Colonic mucosa (tissue), 4 donors: ENCODE measurements at places on chromosomes 11 and 22. TPM values are rescaled to one million over a fixed set of nuclear protein-coding genes. Genes with fewer than 3 reads are reported as not detected.
A peak's percentile ranks its signal among the peaks of the same experiment; 100 is the strongest.

Gene CARD16
- 40.2 TPM for total RNA-seq

Gene KCNK4
- not detected for total RNA-seq

DNA sequence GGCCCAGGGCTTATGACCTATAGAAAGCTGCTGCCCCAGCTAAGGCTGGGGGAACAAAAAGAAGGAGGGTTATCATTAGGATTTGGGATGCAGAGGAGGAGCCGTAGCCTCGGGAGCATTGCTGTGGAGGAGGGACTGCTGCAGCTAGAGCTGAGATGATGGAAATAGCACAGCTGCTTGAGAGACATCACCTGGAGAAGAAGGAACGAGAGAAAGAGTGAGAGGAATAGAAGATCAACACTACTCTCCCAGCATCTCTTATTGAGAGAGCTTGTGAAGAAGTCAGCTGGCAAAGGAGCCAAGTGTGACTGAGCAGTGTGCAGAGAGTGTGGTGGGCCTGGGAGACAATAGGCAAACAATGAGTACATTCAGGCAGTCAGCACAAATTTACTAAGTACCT, 100.7 kb upstream of the PLET1 start:
- no peak for DNase-seq

Gene FOLR2
- 15.4 TPM for total RNA-seq

DNA sequence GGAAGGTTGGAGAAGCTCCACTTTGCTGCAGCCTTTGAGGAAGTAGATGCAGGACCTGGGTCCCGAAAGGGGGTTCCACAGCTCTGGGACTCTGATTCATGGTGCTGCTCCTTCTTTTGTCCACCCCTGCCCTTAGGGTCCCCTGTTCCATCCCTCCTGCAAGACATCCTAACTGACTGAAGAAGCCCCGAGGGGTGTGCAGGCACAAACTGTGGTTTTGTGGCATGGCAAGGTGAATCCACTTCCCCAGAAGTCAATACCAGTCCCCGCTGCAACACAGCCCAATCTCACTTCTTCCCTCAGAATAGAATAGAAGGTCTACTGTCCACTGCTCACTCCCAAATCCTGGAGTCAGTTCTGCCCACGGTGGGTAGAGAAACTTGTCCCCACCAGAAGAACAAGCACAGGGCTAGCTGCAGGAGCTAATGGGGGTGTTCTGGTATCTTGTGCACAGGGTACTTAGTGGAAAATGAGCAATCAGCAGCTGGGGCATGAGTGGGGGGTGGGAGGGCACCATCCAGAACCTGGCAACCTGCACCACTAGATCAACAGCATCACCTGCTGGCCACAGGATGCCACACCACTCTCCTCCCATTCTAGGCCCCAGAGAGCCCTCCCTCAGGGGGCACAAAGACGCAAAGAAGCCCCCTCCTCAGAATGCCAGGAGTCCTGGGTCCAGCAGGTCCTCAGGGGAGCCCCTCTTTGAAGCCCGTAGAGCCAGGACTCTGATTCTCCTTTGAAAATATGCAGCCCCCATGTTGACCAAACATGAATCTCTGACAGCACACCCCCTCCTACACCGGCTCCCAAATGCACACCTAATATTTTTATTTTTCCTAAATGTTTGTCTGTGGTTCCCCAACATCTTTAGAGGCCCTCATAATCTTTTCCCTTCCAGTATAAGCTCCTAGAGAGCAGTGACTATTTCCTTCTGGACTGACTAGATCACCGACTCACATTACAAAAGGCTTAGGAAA, 14.1 kb downstream of the SPATA19 start:
- no peak for DNase-seq

- DNase-seq = no peak
Observed at GRCh38 chr11:79377406-79377805, 63.4 kb downstream of the TENM4 start.

Gene TNKS1BP1
- 113 TPM for total RNA-seq

Gene KIF18A
- total RNA-seq = 10.2 TPM

DNA sequence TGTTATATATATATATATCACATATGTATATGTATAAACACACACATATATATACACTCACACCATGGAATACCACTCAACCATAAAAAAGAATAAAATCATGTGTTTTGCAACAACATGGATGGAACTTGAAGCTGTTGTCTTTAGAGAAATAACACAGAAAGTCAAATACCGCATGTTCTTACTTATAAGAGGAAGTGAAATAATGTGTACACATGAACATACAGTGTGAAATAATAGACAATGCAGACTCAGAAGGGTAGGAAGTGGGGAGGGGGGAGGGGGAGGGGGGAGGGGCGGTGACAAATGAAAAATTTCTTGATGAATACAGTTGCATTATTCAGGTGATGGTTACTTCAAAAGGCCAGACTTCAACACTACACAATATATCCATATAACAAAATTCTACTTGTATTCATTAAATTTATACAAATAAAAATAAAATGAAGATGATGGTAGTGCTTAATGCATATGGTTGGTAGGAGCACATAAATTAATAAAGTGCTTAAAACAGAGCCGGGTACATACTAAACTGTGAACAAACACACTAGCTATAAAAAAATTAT, 5.8 kb upstream of the OR5B2 start:
- DNase-seq = no peak

DNA sequence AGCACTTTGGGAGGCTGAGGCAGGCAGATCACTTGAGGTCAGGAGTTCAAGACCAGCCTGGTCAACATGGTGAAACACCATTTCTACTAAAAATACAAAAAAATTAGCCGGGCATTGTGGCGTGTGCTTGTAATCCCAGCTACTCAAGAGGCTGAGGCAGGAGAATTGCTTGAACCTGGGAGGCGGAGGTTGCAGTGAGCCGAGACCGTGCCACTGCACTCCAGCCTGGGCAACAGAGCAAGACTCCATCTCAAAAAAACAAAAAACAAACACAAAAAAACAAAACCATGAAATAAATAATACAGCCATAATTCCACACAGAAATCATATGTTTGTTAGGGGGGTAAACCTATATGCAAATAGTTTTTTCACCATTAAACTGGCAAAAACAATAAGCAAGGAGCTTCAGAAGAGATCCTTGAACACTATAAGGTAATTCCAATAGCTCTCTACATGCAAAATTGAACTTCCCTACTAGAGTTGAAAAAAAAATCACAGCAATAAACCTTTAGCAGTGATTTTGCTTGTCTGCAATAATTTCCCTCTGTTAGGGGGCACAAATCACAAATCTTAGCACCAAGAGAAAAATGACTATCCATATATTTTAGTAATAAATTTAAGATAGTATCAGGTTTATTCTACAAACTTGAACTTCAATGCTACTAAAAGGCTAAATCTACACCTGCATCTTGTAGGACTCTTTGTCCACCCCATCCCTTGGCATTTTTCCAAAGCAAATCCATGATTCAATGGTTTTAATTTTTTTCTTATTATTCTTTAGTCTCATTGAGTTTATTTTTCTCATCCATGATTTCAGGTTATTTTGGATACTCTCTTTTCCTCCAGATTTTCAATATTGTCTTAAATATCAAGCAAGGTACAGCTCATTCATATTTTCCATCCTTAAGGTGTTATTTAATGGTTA, 3.9 kb downstream of the CSTF3 start:
- no peak for DNase-seq

GRCh38 chr11:45321669-45322068, 35.5 kb upstream of the SYT13 start:
- DNase-seq = no peak

Gene NNMT
- total RNA-seq = 13.7 TPM

Gene TRPC6
- 0.37 TPM for total RNA-seq

DNA sequence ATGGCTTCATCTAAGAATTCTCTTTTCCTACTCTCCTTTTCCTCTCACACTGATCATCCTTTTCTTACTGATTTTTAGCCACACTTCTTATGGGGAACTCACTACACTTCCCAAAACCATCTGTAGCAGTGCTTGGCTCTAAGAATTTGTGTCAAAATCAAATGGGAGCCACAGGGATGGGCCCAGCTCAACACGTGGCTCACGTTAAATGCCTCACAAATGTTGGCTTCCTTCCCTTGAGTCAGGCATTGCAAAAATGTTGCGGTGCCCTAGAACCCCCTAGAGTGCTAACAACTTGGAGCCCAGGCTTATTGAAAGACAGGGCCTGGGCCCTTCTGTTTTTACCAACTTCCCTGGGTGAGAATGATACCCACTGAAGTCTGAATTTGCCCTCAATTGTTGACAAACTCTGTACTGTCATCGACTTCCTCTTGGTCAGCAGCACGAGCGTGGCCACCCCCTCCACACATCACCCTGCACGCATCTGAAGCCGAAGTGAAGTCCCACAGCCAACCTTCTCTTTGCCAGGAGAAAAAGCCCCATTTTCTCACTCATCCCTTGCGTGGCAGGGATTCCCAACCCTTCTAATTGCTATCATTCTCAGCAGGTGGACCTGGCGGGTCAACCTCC, 69.7 kb downstream of the ELFN2 start:
- DNase-seq = no peak

DNA sequence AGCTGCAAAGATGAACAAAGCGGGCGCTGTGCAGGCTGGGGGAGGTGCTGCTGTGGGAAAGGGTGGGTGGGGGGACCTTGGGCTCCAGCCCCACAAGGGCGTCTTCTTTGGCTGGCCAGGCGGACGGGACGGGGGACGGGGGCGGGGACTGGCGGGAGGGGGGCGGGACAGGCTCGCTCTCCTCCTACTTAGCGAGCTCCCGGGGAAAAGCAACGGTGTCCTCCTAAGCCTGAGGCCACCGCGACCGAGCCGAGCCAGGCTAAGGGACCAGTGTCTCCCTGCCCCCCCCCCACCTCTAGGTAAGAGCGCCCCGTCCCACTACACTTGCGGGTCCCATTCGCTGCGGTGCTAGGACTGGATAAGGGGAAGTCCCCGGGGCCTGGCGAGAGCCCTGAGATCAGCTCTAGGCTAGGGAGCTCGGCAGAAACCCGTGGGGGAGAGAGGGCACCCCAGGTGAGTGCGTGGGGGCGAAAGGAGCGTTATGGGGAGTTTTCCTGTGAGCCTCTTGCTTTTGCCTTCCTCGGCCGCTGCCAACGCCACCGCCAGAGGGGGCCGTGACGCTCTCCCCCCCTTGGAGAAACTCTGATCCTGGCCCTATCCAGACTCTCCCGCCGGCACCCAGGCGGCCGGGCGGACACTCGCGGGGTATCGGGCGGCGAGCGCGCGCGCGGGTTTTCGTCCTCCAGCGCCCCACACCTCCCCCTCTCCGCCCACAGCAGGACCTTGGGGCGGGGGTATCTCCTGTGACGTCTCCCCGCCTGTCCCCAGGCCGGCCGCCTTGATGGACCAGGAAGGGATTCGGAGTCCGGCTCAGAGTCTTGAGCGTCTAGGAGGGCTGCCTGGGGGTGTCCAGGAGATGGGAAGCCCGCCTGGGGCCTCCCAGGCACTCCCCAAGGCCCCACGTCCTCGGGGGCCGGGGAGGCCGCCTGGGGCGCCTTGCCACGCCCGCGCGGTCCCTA, at the start of gene PHLDB1:
Gene PHLDB1, plus strand, starts transcription at position 215 of the 959 bp plus-strand sequence. CDS start 6,222 bp downstream, outside the sequence.
- peak; percentile 66 for DNase-seq

- DNase-seq = no peak
Observed at GRCh38 chr11:13928566-13929251, 33.8 kb upstream of the SPON1 start.

- no peak for DNase-seq
Observed at GRCh38 chr11:126855536-126855935, 145.0 kb downstream of the KIRREL3 start.

DNA sequence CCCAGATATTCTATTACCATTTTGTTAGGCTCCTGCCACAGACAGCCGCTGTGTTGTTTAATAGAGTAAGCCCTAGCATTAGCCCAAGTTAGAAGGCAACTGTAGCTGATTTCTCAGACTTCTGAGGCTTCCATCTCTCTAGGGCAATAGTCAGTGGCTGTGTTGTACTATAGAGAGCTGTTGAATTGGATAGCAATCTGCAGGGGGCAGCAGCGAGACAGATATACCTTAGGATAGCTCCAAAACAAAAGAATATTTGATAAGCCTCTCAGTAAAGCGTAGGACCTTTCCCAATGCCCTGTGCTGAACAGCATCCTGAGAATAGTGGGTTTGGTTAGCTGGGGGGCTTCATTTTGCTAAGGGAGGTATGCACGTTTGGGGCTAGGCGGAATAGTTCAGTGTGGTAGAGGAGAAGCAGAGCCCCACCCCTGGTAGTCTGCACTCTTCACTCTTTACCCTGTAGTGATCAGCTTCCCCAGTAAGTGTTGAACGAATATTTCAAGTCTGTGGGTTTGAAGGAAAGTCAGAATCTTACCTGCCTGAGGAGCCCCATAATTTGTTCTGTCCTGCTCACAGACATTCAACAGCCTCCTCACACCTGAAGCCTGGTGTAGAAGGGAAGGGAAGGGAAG, 515.1 kb downstream of the INSC start:
- DNase-seq = peak; percentile 65

DNA sequence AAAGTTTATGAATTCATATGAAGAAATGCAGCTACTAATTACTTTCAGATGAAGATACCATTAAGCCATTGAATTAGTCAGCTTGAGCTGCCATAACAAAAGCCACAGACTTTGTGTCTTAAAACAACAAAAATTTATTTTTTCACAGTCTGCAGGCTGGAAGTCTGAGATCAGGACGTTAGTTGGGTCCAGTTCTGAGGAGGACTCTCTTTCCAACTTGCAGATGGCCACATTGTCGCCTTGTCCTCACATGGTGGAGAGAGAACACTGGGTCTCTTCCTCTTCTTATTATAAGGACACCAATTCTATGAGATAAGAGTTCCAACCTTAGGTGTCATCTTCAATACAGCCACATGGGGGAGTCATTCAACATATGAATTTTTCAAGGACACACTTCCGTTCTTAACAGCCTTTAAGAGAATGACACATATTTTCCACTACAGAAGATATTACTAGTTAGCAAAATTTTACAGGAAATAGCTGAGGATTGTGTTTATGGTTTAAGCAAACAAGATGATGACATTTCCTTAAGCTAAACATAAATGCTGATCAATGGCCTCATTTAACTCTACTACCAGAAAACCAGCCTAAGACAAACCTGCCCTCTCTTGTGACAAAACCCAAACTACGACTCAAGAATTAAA, 56.0 kb downstream of the DCUN1D5 start:
- peak; percentile 64 for DNase-seq

DNA sequence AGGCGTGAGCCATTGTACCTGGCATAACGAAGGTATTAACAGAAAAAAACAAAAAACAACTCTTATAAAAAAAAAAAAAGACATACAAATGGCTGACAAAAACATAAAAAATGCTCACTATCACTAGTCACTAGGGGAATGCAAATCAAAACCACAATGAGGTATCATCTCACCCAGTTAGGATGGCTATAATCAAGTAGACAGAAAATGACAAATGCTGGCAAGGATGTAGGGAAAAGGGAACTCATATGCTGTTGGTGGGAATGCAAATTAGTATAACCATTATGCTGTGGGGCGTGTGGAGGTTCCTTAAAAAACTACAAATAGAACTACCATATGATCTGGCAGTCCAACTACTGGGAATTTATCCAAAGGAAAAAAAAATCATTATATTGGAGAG, 17.0 kb downstream of the THY1 start:
- no peak for DNase-seq

Gene CASP12
- total RNA-seq = not detected

Gene APOC3
- not detected for total RNA-seq

DNA sequence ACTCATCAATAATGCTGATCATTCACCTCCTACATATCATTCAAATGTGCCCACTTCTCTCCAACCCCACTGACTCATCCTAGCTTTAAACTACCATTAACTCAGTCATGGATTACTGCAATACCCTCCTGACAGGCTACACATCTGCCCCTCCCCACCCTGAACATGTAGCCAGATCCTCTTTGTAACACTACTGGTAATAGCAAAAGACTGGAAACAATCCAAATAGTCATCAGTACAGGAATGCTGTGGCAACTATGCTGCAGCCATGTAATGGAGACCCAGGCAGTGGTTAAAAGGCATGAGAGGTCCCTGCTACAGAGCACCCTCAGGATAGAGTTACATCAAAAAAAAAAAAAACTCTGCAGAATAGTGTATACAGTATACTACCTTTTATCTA, 16.6 kb downstream of the SLC43A3 start:
- no peak for DNase-seq

Gene SLC29A2
- total RNA-seq = 28.3 TPM

Gene CBY1
- total RNA-seq = 38.1 TPM
